ENCODE measurements at places on chromosomes 5 and 9.

- DNase-seq = no peak
Observed at GRCh38 chr9:1759009-1759408, 256.1 kb upstream of the SMARCA2 start.

DNA sequence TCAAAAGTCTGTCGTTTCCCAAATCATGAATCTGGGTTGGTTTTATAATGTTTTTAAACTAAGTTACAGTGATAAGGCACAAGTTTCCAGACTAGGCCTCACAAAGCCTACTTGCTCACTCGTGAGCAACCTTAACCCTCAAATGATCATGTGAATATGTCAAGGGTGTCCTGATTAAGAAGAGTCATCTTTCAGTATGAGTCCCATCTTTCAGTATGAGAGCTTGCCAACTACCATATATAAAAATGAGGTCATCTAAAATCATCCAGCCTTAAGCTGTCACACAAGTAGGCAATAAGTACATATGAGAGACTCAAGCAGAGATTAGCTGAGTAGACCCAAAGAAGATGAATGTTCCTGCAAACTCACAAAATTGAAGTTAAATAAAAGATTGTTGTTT is 668.4 kb upstream of the FAM174A start:
- DNase-seq = no peak

- no peak for DNase-seq
Observed at GRCh38 chr5:135329913-135330797, 68.9 kb downstream of the MACROH2A1 start.

GRCh38 chr5:9157811-9158210 is 388.1 kb downstream of the SEMA5A start:
- DNase-seq = no peak

GRCh38 chr5:95904827-95905226 is 56.8 kb downstream of the ELL2 start:
- DNase-seq = no peak

- DNase-seq = no peak
Observed at GRCh38 chr9:133248726-133249295, 26.2 kb downstream of the ABO start.

DNA sequence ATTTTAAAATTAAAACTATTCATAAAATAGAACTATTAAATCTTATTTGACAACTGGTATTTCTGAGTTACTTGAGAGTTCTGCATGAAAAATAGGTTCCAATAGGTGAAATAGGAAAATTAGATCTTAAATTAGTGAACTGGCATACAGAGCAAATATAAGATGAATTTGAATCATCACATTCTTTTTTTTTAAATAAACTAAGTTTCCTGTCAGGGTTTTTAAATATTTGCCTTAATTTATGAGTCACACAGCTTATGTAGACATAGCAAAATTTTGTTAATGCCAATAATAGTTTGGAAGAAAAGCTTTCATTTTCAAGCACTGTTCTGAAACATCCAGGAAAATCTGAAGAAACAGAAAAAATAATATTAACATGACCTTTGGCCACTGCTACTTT is 311.7 kb upstream of the HAPLN1 start:
- no peak for DNase-seq

DNA sequence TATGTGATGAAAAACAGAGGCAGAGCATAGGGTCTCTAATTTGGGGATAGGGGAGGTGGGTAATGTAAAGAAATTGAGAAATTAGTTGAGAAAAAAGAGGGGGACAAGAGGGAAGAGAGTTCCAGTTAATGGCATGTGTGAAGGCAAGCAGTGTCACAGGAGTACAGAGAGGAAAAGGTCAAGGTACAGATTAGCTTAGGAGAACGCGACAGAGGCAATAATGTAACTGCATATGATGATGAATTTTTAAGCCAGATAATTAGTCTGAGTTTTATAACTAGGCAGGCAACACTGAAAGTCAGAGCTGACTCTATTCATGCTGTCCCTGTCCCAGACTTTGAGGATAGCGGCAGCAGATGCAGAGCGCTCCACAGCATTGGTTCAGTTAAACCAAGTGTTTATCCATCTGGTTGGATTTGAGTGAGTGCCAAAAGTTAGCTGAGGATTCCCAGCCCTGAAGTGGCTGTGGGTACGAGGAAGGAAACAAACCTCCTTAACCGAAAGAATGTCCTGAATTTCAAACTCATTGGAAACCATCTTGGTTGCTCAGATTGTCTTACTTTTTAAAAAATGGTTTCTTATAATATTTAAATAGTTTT is 315.2 kb downstream of the ARHGAP26 start:
- DNase-seq = no peak

DNA sequence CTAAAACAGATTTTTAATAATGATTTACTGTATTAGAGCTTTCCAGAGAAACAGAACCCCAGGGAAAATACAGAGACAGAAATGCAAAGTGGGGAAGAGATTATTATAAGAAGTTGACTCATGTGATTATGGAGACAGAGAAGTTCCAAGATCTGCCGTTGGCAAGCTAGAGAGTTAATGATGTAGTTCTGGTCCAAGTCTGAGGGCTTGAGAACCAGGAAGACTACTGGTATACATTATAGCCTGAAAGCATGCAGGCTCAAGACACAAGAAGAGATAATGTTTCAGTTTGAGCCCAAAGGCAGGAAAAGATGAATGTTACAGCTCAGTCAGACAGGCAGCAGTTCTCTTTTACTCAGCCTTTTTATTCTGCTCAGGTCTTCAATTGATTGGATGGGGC is 98.8 kb upstream of the NFIL3 start:
- DNase-seq = no peak

- DNase-seq = no peak
Observed at GRCh38 chr9:2718001-2718697, 839 bp downstream of the KCNV2 start.

DNA sequence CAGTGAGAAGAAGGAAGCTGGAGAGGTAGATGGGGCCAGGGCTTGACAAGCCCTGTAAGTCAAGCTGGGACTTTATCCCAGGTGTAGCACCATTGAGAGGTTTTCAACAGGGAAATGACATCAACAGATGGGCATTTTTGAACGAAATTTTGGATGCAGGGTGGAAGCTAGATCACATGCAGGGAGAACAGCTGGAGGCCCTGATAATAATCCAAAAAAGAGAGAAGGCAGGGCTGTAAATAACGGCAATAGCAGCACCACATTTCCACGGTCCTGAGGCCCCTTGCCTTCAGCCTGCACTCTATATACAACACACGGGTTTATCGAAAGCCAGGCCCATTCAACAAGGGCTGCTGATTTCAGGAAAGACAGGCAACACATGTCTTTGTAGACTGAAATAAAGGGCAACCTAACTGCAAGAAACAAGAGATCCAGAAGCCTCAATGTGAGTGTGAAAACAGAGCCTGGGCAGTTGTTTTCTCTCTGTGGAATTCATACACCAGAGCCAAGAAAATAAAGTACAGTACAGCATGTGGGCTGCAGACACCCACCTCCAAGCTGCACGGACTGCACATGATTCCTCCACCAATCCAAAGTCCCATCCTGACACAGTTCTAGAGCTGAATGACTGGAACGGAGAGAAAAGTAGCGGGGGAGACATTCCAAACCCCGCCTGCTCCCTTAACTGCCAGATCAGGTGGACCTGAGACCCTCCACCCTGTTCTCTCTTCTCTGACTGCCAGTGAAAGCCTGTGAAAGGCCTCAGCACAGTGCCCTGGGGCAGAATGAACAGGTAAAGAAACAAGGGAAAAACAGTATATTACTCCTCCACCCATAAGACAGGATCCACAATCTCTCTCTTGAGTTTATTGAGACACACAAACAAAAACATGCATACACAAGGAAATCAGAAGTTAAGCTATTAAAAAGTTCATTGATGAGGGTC is 36.3 kb downstream of the KLHL3 start:
- no peak for DNase-seq

DNA sequence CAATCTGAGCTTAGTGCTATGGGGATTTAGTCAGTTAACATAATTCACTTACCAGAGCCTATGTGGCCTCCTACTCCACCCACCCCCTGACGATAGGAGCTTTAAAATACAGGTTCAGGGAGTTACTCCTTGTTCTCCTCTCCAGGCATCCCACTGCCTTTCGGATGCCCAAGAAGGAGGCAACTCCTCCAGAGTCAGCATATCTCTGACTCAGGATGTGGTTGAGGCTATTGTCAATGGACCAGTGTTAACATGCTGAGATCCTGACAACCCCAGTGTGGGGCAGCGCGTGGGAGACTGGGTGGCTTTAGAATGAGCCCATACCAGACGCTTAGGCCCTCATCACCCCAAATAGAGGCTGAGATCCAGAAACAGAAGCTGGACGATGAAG is 27.4 kb downstream of the BICD2 start:
- DNase-seq = no peak

DNA sequence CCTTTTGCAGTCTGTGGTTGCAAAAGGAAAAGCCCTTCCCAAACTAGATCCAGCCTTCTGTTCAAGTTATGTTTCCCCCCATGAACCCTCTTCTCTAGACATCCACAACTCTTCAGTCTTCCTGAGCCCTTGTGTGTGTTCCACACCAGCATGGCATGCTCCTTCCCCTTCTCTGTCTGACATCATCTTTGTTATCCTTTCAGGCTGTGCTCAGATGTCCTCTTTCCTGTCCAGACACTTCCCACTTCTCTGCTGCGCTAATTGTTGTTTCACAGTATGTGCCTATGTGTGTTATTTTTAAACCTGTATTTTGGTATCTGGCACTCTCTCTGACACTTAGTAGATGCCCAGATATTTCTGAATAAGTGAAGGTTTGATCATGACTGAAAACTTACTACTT is 38.2 kb downstream of the FOCAD start:
- DNase-seq = no peak

DNA sequence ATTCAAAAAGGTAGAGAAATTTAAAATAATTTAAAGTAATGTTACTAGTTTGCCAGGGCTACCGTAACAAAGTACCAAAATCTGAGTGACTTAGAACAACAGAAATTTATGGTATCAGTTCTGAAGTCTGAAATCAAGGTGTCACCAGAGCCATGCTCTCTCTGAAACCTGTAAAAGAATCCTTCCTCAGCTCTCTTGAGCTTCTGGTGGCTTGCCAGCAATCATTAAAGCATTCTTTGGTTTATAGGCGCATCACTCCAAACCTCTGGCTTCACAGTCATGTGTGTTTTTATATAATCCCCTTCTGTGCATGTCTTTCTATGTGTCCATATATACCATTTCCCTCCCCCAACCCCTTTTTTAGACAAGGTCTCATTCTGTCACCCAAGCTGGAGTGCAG is 220.3 kb downstream of the COX7C start:
- no peak for DNase-seq

DNA sequence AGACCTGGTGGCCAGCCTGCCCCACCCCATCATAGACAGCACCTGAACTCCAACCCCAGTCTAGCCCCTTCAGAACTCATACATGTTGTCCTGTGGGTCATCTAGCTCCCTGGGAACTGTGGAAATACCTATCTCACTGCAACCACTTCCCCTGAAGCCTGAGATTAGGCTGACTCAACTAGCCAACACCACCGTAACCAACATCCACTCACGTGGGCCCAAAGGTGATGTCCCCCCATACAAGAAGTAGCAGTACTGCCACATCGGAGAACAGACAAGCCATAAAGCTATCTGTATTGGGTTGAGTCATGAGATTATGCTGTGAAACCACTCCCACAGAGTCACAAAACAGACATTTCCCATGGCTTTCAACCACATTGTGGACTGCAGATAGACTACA is 46.6 kb downstream of the OSMR start:
- no peak for DNase-seq

DNA sequence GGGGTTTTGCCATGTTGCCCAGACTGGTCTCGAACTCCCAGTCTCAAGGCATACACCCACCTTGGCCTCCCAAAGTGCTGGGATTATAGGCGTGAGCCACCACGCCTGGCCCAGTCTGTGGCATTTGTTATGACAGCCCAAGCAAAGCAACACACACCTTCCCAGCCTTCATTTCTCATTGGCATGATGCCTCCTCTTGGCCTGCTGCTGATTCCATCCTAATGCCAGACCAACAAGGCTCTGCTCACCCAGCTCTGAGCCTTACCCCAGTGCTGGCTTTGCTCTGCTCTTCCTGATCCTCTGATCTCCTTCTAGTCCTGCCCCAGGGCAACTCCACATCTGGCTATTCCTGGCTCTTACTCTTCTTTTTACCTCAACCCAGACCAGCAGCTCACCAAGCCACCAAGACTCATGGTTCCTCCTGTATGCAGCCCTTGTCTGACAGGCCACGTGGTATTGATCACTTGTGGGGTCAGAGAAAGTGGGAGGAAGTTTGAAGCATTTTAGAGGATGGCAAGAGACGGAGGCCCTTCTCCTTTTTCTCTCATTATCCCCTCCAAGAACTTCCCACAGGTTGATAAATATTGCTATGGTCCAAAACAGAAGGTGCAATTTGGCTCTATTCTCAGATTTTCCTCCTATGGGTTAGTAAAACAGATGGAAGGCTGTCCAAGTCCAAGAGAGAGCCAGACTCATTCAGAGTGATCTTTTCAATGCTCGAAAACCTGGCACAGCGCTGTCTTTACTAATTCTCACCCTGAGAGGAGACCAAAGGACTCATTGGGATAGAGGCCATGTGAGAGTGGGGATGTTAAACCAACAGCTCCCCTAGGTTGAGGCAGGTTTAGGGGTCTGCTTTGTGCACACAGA is 958 bp downstream of the CD180 start:
- no peak for DNase-seq

DNA sequence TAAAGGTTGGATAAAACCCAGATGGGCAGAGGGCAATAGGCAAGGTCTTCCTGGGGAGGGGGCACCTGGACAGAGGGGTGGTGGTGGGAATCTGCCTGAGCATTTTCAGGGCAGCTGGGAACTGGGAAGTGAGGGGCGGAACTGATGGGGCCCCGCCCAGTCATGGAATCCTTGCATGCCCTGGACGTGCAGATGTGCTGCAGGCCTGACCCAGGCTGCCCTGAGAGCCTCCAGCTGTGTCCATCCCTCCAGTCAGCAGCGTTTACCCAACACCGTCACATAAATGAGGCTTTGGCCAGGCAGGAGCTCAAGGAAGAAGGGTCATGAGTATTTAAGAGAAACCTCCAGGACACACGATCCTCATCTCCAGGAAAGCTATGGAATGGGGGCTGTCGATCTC is 70.3 kb downstream of the DAB2IP start:
- DNase-seq = no peak

DNA sequence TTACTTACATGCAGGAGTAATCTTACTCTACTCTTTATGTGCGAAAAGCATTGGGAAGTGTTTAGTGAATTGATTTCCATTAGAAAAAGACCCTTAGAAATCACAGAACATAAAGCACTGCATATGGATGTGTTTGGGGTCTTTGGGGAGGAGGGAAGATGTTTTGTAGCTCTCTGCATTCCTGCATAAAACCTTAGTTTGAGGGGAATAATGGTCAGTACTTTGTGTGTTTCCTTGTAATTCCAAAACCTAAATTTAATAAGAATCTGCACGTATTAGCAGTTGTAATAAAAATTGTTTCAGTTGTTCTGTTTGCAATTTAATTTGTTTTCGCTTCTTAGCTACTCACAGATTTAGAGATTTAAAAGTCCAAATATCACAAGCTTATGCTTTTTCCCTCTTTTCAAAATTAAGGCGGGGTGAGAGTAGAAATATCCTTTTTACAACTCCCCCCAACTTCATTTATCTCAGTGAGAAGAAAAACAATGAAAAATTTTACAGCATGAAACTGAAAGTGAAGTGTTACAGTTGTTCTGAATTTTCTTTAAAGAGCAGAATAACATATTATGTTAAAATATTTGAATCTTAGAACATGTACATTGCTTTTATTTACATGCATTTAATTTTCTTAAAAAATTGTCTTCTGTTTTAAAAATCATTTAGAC is 143.8 kb downstream of the SMARCA2 start:
- DNase-seq = no peak
